ENCODE measurements at places on chromosomes 16 and 17.

DNA sequence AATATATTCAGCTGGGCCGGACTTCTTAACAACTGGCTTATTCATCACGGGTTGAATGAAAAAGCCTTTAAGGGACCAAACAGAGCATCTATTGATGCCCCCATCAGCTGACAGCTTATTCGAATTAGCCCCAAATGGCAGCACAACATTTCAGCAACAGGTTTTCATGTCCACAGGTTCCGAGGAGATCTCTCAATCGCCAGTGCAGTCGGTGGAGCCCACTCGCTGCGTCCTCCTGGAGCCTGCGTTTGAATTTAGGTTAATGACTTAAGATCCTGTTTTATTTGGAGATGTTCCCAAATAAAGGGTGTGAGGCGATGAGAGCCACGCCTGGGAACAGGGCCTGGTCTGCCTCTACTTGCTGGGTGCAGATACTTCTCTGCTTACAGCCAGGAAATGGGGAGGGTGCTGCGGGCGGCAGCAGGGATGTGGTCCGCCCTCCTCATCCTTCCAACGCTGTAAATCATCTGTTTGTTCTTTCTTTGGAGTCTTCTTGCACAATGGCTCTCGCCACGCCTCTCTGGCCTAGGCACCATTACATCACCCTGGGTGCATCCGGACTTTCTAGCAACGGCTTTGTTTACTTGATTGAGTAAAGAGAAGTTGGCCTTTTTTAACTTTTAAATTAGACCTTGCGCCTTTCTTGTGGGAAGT lies 22.6 kb downstream of the NDE1 start:
- peak; percentile 98 for DNase-seq

DNA sequence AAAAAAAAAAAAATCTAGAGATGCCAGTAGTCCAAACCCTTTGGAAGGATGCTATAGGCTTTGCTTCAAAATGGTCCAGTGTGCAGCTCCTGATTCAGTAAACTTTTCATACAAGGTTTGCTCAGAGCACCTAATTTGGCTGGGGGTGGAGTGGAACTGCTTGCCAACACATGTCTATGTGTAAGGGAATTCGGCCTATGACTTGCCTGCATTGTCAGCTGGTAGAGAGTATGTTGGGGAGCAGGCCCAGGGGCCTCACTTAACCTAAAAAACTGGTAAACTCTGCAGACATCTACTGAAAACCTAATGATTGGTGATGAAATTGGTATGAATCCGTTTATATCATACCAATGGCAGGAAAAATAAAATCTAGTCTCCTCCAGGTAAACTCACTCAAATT lies 1.5 kb upstream of the MFSD6L start:
- no peak for DNase-seq

- no peak for DNase-seq
These were observed 11.1 kb downstream of the IL32 start for GRCh38 chr16:3076577-3076976.

GRCh38 chr16:15055141-15056053 lies 477 bp downstream of the NTAN1 start:
- peak; percentile 42 for DNase-seq

- DNase-seq, result peak; percentile 94
These were observed at the start of gene ZFP1 for GRCh38 chr16:75148311-75149195. Gene ZFP1, plus strand, starts transcription at chr16:75148524. Its CDS starts 4,428 bp downstream, at chr16:75152952.

DNA sequence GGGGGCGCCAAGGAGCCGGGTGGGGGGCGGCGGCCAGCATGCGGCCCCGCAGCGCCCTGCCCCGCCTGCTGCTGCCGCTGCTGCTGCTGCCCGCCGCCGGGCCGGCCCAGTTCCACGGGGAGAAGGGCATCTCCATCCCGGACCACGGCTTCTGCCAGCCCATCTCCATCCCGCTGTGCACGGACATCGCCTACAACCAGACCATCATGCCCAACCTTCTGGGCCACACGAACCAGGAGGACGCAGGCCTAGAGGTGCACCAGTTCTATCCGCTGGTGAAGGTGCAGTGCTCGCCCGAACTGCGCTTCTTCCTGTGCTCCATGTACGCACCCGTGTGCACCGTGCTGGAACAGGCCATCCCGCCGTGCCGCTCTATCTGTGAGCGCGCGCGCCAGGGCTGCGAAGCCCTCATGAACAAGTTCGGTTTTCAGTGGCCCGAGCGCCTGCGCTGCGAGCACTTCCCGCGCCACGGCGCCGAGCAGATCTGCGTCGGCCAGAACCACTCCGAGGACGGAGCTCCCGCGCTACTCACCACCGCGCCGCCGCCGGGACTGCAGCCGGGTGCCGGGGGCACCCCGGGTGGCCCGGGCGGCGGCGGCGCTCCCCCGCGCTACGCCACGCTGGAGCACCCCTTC lies 484 bp downstream of the FZD2 start:
- peak; percentile 84 for DNase-seq

DNA sequence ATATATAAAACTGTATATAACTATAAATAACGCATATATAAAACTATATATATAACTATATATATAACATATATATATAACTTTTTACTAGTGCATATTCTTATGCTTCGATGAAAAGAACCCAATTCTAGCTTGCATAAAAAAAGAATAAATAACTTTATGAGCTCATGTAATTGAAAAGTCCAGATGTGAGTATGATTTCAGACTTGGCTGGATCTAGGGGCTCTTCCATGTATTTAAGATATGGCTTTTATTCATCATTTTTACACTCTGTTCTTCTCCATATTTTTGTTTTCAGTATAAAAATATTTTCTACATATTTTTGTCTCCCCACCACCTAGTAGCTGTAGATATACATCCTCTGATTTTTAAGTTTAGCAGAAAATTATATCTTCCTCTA lies 417.5 kb downstream of the CDH11 start:
- DNase-seq, result no peak

DNA sequence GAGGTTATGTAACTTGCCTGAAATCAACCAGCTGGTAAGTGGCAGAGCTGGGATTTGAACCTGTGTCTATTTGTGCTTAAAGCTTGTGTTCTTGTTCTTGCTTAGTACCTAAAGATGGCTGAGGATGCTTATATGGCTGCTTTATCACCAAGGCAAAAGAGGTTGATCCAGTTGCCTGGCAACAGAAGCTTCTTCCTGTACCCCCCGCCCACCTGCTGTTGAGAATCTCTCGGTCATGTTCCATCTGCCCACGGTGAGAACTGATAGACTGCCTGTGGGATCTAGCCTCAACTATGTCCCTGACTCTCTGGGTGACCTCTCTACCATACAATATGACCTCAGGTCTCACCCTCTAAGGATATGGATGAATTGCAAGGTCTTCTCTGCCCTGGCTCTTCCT lies 60.7 kb downstream of the ABCC6 start:
- no peak for DNase-seq

DNA sequence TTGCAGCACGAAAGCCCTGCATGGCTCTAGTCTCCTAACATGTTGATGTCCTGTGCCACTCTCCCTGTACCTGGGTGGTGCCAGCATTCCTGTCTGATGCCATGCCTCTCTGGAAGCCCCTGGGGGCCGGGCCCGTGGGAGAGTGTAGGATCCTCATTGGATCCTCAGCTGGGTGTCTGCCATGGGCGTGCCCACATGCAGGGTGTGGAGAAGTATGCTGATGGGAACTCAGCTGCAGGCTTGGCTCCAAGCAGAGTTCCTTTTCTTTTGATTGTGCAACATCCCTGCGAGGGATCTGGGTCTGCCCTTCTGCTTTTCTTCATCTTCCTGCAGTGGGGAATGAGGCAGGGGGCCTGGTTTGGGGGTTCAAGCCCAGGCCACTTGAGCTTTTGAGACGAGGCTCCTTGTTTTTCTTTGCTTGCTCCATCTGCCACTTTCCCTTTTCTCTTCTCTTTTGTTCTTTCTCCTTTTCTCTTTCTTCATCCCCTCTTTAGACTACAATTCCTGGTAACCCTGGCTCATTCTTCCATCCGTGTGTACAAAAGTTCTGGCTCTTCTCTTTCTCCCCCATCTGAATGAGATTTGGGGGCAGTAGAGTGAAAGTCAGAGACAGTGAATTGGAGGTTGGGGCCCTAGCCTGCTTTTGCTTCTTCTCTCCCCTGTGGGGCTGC lies 32.9 kb downstream of the KSR1 start:
- DNase-seq, result peak; percentile 69

DNA sequence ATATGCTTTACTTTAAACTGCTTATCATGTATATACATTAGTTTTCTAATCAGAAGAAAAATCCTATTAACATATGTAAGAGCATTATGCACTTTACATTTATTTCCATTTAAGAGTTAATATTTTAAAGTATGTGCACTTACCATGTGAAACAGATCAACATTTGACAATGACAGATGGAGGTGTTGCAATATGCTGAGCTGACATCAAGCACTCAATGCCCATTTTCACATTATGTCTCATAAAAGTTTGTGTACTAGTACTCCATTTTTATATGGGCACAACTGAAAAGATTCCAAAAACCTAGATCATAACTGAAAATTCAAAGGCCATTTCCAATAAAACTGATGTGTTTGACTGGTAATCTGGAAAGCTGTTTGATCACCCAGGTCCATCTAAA lies 420.9 kb upstream of the SOX9 start:
- DNase-seq, result no peak

- DNase-seq, result no peak
These were observed 53.3 kb upstream of the DLX4 start for GRCh38 chr17:49915670-49916069.

DNA sequence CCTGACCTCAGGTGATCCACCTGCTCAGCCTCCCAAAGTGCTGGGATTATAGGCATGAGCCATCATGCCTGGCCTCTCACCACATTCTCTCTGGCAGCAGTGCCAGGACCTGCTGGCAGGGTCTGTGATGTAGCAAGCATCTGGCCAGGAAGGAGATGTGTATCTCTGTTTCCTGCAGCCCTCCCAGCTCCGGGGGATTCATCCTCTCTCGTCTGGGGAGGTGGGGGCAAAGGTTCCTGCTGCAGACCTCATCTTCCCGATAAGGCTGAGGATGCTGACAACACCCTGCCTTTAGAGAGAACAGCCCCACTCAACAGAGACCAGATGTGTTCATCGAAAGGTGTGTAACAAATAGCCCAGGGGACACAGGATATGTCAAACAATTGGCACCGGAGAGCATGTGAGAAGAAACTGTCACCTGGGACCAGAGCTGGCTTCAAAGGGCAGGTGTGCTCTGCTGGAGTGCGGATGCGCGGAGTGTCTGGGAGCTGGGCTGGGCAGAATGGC lies 54.8 kb upstream of the SEC14L1 start:
- no peak for DNase-seq

DNA sequence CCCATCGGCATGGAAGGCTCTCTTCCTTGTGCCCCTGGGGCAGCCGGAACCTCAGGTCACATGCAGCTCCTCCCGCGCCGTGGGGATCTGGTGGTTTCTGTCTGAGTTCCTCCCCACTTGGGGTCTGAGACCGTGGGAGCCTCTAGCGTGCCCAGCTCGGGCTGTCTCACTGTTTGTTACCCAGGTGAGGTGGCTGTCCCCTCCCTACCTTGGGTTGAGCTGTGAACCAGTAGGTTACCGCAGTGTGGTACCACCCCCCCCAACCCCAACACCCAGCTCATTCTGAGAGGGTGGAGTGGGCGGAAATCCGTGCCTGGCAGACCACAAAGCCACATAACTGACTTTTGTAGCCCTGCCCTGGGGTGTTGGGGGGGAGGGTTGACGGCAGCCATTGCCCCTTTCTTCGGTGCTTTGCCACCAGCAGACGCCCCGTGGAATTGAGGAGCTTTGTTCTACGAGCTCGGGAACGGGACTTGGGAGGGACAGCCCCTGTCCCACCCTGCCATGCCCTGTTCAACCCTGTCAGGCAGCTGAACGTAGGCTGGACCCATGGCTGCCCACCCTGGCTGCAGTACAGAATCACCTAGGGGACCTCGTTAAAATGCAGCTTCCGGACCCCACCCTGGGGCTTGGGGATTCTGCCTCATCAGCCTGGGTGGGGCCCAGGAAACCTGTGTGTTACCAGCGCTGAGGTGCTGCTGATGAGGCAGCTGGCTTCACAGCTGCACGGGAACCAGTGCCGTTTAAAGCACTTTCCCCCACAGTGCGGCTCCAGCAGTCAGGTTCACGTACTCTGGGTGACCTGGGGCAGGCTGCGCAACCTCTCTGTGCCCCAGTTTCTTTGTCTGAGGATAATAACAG lies 18.5 kb downstream of the RAP1GAP2 start:
- no peak for DNase-seq

DNA sequence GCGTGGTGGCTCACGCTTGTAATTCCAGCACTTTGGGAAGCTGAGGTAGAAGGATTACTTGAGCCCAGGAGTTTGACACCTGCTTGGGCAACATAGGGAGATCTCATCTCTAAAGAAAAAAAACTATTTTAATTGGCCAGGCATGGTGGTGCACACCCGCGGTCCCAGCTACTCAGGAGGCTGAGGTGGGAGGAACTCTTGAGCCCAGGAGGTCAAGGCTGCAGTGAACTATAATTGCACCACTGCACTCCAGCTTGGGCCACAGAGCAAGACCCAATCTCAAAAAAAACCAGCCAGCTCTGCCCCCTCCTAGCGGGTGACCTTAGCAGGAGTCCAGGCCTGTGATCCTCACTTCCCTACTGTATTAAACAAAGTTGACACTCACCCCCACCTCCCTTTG lies 5.9 kb upstream of the HS3ST6 start:
- DNase-seq, result no peak

DNA sequence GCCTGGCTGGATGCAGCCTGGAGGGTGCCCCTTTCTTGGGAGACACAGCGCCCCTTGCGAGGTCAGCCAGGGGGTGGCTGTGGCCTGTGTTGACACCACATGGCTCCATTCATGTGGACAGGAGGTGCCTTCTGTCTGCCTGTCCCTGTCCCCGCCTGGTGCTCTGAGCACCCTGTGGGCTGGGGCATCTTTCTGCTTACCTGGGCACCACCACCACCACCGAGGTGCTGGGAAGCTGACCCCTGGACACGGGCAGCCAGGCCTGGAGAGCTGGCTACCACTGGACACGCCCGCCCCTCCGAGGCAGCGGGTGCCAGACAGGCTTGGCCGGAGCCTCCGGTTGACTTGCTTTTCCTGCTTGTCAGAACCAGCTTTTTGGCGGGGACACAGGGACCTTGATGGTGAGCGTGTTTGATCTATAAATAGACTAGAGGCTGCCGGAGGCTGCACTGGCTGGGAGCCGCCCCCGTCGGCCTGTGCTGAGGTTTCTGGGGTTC lies 121.3 kb upstream of the GSE1 start:
- no peak for DNase-seq

- DNase-seq, result no peak
These were observed 53.4 kb downstream of the BEAN1 start for GRCh38 chr16:66480265-66481080.

DNA sequence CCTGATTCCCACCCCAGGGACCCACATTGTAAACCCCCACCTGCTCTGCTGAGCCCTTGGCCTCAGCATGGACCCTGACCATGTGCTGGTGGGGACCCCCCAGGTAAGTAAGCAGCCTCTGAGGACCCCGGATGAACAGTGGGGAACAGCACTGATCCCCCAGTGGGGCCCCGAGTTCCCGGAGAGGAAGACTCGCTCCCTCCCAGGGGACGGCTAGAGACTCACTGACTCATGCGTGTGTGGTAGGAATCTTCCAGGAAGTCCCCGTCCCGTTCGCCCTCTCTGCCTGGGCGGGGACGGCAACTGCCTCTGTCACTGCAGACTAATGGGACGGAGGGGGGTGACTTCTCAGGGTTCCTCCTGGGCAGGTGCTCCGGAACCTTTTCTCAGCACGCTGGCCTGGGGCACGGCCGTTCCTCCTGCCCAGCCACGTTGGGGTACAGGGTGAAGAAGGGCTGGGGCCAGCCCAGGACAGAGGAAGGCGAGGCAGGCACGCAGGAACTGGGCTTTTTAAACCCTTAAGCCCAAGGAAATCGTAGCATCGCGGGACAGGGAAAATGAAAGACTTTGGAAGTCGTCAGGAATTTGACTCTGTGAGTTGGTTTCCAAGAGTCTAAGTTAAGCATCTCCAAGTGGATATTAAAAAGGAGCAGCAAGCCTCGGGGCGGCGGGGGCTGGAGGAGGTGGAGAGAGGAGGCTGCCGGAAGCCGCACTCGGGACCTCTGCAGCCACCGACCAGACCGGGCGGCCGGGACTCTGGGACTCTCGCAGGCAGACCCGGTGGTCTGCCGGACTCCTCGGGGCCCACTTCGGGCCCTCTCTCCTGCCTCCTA lies 178.7 kb downstream of the SEC14L1 start:
- DNase-seq, result peak; percentile 79
